ENCODE measurements at places on chromosomes 5 and 9. TPM values are rescaled to one million over a fixed set of nuclear protein-coding genes. Genes with fewer than 3 reads are reported as not detected.

Gene TAF11L10
- not detected for total RNA-seq

Gene LCN1
- 30.3 TPM for total RNA-seq

Gene C5orf58
- not detected for total RNA-seq

Gene IL31RA
- not detected for total RNA-seq

Gene CD14
- total RNA-seq: 2.6 TPM

Gene VCAN
- total RNA-seq: 0.12 TPM

Gene C7
- total RNA-seq: not detected

Gene CCDC187
- total RNA-seq: 0.05 TPM

Gene NTMT1
- 46.5 TPM for total RNA-seq

Gene PCDHB5
- 0.07 TPM for total RNA-seq

Gene PCDHGB4
- total RNA-seq: 5.5 TPM

Gene PPP2R2B
- total RNA-seq: not detected

Gene PCDHAC2
- total RNA-seq: 1.2 TPM

Gene QRFP
- total RNA-seq: not detected

Gene GABRB2
- total RNA-seq: not detected
